Activated CD8-positive, alpha-beta memory T cell treated with anti-CD3 and anti-CD28 coated beads, Interleukin-2, amount 10 ng/mL, durations not matched to agents 7 days and 5 days (primary cell): ENCODE measurements at places on chromosomes 13 and 19. TPM values are rescaled to one million over a fixed set of nuclear protein-coding genes. Genes with fewer than 3 reads are reported as not detected.

The RNF113B gene
- not detected for total RNA-seq

- peaks cover 13% of the 10 kb centered on the region for H3K36me3 ChIP-seq
- H3K4me3 ChIP-seq: no peak overlapping the region
- no peak for DNase-seq
- no peak overlapping the region for H3K27ac ChIP-seq
- H3K4me1 ChIP-seq: peaks cover 14% of the 10 kb centered on the region
- H3K27me3 ChIP-seq: no peaks in the 10 kb centered on the region
These were observed 3.1 kb upstream of the MYDGF start for GRCh38 chr19:4673216-4673615.

The MRPL4 gene
- total RNA-seq: 112 TPM

The RASIP1 gene
- not detected for total RNA-seq

GRCh38 chr19:873084-873483 lies 13.6 kb downstream of the CFD start:
- H3K4me1 ChIP-seq: peaks cover 9% of the 10 kb centered on the region
- DNase-seq: peak; percentile 91
- no peaks in the 10 kb centered on the region for H3K27me3 ChIP-seq
- no peak overlapping the region for H3K4me3 ChIP-seq

DNA sequence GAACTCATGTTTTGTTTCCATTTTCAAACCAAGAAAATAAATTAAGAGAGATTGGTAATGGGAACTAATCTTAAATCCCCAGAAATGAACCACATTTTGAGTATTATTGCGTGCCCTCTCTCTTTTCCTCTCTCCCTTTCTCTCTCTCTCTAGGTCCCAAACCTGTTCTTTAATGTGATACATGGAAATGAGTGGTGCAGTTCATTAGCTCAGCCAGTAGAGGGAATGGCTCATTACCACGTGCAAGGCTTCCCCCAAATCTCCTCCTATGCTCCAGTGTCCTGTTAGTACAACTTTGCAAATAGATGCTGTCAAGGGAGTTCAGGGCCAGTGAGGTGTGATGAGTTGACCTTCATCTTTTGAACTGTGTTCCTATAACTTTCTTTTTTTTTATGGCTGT lies 178.4 kb downstream of the FGF9 start:
- H3K27ac ChIP-seq: no peak overlapping the region
- H3K4me1 ChIP-seq: no peaks in the 10 kb centered on the region
- H3K4me3 ChIP-seq: no peak overlapping the region
- peak; percentile 43 for DNase-seq
- H3K36me3 ChIP-seq: no peaks in the 10 kb centered on the region

- H3K27ac ChIP-seq: no peak overlapping the region
- no peak for DNase-seq
- peaks cover 5% of the 10 kb centered on the region for H3K4me1 ChIP-seq
- no peaks in the 10 kb centered on the region for H3K36me3 ChIP-seq
These were observed 26.1 kb upstream of the SEMA6B start for GRCh38 chr19:4585556-4585955.

GRCh38 chr13:108855737-108856387 lies 226.5 kb downstream of the MYO16 start:
- H3K4me3 ChIP-seq: no peak overlapping the region
- no peak for DNase-seq
- H3K27ac ChIP-seq: no peak overlapping the region
- peaks cover 2% of the 10 kb centered on the region for H3K4me1 ChIP-seq
- H3K36me3 ChIP-seq: no peaks in the 10 kb centered on the region
- H3K27me3 ChIP-seq: no peaks in the 10 kb centered on the region

- no peaks in the 10 kb centered on the region for H3K36me3 ChIP-seq
- peaks cover 3% of the 10 kb centered on the region for H3K4me1 ChIP-seq
- no peak overlapping the region for H3K4me3 ChIP-seq
- H3K27ac ChIP-seq: no peak overlapping the region
- no peak for DNase-seq
- no peaks in the 10 kb centered on the region for H3K27me3 ChIP-seq
These were observed 348.3 kb downstream of the UQCRFS1 start for GRCh38 chr19:28864577-28865042.

The CEACAM7 gene
- total RNA-seq: not detected

DNA sequence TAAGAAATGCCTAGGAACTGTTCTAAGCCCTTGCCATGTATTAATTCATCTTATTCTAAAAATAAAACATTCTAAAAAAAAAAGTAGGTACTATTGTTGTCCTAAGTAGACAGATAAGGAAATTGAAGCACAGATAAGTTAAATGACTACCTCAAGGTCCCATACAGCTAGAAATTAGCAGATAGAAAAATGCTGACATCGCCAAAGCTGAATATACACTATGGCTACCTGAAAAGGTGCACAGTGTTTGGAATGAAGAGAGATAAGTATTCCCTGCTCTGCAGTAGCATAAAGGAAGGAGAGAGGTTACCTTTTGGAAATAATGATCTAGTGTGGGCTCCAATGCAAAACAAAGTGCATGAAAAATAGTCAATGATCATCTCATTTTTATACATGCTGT lies 65.3 kb downstream of the DCT start:
- no peak overlapping the region for H3K27ac ChIP-seq
- no peak for DNase-seq
- H3K36me3 ChIP-seq: peaks cover 4% of the 10 kb centered on the region

GRCh38 chr19:42261763-42262162 lies 6.8 kb upstream of the ERF start:
- H3K36me3 ChIP-seq: no peaks in the 10 kb centered on the region
- H3K27ac ChIP-seq: no peak overlapping the region
- no peak for DNase-seq
- H3K4me1 ChIP-seq: peaks cover 11% of the 10 kb centered on the region
